Activated CD4-positive, alpha-beta T cell treated with anti-CD3 and anti-CD28 coated beads, Interleukin-2, amount 50 U/mL, for 16 hours (primary cell): ENCODE measurements at places on chromosomes 11 and 22.

DNA sequence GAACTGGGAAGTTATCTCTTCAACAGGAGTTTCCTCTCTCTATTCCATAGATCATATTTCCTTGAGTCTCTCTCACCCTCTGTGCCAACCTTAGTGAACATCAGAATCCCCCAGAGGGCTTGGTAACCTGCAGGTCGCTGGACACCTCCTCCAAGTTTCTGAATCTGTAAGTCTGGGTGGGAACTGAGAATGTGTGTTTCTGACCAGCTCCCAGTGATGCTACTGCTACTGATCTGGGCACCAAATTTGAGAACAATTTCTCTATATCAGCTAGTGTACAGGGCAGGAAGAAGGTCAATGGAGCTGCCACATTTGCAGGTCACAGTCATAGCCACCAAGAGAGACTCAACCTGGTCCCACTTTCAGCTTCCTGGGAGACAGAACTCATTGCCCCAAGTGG lies 62.9 kb downstream of the RCN1 start:
- DNase-seq, result no peak

- no peak for DNase-seq
Measured at GRCh38 chr11:94283678-94284077, 20.7 kb upstream of the IZUMO1R start.

DNA sequence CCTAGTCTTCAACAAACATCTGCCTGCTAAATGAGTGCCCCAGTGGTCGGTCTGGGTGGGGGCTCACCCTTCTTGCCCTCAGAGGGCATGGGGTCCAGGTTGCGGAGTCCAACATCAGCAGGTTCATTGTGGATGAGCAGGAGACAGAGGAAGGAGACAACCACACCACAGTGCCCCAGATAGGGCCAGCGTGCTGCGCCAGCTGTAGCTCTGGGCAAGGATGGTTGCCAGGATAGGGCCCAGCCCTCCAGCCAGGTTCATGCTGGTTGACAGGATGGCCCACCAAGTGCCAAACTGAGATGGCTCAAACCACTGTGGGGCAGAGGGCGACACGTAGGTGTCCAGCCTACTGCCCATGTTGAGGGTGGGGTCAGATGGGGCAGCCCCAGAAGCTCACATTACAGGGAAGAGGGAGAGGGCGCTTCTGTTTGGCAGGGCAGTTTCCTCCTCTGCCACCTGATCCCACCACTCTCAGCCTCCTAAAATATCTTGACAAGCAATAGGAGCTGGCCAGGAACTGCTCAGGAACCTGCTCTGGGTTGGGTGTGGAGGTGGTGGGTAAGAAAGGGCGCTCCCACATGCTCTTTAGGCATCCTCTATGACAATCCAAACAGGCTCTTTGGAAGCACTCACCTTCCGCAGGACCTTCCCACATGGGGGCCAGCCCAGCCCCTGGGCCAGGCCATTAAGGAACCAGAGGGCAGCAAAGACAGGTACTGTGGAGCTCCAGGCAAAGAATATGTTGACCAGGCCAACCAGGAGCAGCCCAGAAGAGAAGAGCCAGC lies 2.9 kb downstream of the SLC37A4 start:
- no peak for DNase-seq

DNA sequence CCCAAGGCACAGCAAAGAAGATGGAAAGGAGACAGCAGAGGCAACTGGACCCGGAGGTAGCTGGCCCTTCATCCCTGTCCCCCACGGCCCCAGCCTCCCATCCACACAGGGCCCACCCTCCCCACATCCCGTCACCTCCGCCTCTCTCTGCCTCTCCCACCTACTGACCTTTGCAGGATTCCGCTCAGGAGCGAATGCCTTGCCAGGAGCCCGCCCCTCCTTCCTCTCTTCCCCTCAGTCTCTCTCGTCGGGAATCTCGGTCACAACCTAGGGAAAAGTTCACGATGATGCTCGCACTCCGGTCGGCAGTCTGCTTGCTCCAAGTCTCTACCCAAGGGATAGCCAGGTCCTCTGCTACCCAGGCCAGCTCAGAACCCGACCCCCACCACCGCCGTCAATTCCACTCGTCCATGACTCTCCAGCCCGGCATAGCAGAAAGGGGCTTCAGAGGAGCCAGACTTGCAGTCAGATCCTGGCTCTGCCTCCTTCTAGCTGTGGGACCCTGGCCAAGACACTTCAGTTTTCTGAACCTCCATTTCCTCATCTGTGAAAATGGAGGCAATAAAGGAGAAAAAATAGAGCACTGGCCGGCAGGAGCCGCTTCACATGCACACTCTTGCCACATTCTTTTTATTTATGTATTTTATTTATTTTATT lies 10.2 kb downstream of the AHNAK start:
- no peak for DNase-seq
